ENCODE measurements at places on chromosomes 7 and 10.

GRCh38 chr10:106771154-106771553 is 393.4 kb downstream of the SORCS1 start:
- DNase-seq, result no peak

DNA sequence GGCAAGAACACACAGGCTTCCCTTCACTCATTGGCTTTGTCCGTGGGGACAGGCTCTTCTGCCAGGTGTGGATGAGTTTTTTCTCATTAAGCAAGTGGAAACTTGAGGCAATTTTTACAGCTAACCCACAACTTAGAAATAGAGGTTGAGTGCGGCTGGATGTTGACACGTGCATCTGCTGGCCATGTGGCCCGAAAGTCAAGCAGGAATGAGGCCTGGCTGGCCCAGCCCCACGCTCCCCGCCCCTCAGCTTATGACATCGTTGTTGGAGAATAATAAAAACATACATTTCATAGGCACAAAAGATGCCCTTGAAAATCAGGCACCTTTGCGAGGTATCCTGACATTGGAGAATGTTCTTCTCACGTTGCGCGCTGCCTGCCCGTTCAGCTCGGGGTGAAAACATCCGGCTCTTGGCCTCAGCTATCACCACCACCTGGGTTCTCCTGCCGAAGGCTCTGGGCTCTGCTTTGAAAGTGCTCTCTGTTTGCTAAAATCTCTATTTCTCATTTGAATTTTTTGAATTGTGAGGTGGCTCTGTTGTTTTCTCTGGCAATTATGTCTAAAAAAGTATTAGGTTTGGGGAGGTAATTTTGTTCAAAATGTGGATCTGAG is 310.7 kb downstream of the WDR37 start:
- DNase-seq, result no peak

DNA sequence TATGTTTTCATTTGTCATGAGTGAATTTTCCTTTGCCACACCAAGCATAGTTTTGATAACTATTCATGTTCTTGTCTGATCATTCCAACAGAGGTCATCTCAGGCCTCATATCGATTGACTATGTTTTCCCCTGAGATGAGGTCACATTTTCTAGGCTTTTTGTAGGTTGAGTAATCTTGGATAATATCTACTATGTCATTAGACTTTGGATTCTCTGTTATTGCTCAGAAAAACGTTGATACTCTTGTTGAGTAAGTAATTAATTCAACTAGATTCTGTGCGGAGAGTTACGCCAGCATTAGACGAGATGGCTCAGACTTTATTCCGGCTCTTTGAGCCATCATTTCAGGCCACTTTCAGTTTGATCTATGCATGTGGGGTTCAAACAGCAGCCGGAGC is 57.7 kb downstream of the KLF6 start:
- DNase-seq, result no peak

DNA sequence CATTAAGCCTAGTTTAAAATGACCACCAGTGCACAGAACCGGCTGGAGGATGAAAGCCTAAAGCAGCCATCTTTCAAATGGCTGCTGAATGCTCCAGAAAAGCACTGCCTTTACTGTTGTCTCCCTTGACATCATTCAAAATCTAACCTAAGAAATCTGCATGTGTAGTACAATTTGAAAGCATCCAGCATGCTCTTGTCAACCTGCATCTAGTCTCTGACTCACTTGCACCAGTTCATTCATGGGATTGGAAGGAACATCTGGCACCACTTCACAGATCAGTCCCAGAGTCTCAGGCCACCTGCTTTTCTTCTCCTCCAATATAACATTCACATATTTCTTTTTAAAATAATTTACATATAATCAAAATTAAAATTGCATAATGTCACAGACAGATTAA is 76.2 kb downstream of the RNF133 start:
- no peak for DNase-seq

GRCh38 chr7:95758187-95758586 is 14.2 kb upstream of the DYNC1I1 start:
- no peak for DNase-seq

DNA sequence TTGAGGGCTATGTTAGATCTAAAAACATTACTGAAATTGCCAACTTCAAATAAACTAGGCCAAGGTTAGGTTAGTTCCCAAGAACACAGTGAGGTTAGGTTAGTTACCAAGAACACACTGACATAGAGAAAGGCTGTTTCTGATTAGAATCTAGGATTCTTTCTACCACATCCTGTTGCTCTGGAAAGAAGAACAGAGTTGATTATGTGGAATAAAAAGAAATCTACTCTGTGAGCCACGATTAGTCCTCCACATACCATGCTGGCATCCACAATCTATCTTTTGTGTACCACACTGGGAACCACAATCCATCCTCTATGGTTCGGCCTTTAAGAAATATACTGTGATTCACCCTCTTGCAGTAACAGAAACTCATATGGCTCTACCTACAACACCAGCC is 91.4 kb downstream of the LRRTM3 start:
- DNase-seq, result no peak

- DNase-seq, result no peak
Measured at GRCh38 chr7:44956157-44956766, 22.6 kb downstream of the MYO1G start.

GRCh38 chr7:141442781-141443180 is 108.4 kb upstream of the AGK start:
- DNase-seq, result no peak

GRCh38 chr10:132299371-132300336 is 8.1 kb downstream of the STK32C start:
- DNase-seq, result no peak

DNA sequence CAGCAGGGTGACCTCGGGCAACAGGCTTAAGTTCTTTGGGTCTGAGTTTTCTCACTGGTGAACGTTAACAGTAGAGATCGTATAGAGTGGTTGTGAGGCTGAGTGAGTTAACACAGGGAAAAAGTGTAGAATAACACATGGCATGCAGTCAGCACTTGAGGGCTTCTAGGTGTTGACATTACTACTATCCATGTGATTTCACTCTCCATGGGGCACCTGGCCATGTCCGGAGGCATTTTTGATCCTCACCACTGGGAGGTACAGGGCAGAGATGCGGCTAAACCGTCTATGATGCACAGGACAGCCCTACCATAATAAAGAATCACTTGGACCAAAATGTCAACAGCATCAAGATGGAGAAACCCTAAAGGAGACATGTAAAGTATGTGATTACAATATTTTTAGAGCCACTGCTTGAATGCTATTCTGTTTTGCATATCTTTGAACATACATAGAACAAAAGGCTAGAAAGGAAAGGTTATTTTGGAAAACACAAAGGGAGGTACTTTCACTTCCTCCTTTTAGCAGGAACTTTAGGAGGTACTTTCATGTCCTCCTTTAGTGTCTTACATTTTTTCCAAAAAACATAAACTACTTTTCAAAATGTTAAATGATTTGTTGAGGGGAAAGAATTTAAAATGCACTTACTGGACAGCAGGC is 44.3 kb downstream of the NOD1 start:
- DNase-seq, result no peak

GRCh38 chr10:49109669-49110340 is 5.5 kb downstream of the VSTM4 start:
- DNase-seq, result no peak

GRCh38 chr7:8217200-8218068 is 44.5 kb downstream of the ICA1 start:
- peak; percentile 34 for DNase-seq

DNA sequence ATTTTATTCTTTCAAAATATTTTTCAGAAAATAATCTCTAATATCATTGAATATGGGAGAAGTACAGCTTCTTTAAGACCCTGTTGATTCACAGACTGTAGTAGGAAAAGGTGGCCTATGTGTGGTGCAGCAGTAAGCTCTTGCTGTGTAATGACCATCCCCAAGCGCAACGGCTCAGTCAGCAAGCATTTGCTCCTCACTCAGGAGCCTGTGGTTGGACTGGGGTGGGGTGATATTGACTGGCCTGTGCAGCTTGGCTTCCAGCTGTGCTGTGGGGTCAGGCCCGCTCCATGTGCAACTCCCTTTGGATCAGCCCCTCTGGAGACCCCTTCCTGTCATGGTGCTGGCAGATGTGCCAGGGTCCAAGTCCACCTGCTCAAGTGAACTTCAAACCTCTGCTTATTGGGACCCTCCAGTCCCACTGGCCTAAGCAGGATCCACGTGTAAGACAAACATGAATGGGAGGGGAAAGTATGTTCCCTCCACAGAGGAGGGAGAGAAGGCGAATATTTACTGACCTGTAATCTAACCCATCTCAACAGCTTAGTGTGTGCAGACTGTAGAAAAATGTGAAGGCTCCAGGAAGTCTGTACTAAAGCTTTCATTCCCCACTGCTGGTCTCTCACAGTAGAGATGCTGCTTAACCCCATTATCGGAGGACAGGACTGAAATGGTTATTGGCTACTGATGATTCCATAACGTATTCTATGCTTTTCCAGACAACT is 239.7 kb downstream of the WDR37 start:
- DNase-seq, result no peak

DNA sequence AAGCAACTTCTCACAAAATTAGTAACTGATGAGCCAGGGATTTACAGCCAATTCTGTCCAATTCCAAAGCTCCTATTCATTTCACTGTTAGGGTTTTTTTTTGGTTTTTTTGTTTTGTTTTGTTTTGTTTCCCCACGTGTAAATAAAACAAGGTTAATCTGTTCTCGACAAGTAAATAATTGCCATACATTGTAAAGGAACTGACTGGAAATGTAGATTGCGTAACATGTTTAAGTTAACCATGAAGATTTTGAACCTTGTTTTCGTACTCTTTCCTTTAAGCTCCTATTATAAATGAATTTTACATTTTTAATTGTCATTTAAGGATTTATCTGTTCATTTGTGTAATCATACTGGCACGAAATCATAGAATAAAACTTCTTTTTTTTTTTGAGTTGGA is 42.0 kb upstream of the FOXP2 start:
- DNase-seq, result no peak

GRCh38 chr10:132192076-132192975 is 5.6 kb downstream of the DPYSL4 start:
- no peak for DNase-seq

DNA sequence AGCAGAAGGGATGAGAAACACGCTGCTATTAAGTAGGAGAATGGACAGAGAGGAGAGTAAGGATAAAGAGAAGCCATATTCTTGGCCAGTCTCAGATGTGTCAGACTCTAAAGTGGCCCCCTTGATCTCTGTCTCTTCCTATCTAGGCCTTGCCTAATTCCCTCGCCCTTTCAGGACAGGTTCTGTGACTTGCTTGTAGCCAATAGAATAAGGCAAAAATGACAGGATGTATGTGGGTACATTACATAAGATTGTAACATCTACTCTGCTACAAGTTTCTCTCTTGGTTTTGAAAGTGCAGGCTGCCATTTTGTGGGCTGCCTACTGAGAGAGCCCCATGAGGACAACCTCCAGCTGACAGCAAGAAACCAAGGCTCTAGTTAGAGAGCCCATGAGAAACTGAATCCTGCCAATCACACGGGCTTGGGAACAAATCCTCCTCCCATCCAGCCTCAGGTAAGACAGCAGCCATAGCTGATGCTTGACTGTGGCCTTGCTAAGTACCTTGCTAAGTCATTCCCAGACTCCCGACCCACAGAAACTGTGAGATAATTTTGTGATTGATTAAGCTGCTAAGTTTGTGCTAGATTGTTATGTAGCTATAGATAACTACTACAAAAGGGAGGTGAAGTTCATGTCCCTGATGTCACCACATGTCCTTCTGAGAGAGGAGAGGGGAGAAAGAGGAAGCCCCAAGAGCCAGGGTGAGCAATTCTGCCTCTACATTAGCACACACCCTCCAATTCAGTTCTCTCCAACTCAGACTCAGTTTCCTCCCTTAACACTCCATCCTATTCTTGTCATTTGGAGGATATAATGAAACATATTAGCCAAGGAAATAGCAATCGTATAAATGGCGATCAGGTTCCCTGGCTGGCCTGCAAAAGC is 185.5 kb downstream of the SGMS1 start:
- no peak for DNase-seq

DNA sequence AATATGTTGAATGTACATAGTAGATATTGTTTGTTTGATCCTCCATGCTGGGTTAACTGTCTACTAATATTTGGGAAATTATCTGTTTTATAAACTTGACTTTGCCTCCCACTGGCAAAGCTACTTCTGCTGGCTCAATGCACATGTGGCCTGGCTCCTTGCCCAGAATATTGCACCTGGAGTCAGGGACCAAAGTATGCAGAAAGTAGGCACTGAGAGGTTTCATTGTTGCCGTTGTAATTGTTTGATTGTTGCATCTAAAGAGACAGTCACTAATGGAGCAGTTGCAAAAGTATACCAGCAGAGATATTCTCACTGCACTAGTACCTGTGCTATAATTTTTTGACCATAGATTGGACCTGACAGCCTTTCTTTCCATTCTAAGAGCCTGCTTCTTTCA is 137.8 kb upstream of the CNTNAP2 start:
- no peak for DNase-seq

DNA sequence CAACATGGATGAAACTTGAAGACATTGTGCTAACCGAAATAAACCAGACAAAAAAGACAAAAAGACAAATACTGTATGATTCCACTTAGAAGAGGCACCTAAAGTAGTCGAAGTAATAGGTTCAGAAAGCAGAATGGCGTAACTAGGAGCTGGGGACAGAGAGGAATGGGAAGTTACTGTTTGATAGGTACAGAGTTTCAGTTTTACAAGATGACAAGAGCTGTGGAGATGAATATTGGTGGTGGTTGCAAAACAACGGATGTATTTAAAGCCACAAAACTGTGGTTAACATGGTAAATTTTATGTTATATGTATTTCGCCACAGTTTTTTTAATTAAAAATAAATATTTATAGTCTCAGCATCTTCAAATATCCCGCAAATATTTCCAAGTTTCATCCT is 64.1 kb upstream of the DIP2C start:
- DNase-seq, result no peak

DNA sequence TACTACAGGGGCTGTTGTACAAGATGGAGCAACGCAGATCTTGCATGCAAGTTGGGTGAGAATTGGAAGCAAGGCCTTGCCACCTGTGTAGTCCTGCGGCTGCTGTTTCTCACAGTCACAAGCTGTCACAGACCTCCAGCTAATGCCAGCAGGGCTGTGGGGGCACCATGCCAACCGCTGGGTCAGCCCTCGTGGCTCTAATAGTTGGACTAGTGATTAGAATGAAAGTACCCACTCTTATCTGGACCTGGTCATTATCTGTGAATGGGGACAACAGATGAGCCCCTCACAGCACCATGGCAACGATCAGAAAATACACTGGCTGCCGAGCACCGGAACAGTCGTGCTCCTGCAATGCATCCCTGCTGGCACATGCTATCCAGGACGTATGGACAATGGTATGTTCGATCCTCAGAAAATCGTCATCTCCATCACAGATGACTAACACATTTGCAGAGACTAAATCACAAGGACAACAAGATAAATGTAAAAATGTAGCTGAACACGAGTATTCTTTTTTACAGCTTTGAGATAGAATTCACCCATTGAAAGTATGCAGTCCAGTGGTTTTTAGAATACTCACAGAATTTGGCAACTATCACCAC is 80.4 kb upstream of the CALN1 start:
- DNase-seq, result no peak
